CD4-positive, alpha-beta T cell treated with Interleukin-17A for 4 hours (primary cell): ENCODE measurements at places on chromosomes 16 and 17.

GRCh38 chr17:34246881-34247280 is 8.2 kb upstream of the CCL2 start:
- no peak for DNase-seq

GRCh38 chr17:34374457-34374856 is 11.4 kb upstream of the CCL1 start:
- no peak for DNase-seq

DNA sequence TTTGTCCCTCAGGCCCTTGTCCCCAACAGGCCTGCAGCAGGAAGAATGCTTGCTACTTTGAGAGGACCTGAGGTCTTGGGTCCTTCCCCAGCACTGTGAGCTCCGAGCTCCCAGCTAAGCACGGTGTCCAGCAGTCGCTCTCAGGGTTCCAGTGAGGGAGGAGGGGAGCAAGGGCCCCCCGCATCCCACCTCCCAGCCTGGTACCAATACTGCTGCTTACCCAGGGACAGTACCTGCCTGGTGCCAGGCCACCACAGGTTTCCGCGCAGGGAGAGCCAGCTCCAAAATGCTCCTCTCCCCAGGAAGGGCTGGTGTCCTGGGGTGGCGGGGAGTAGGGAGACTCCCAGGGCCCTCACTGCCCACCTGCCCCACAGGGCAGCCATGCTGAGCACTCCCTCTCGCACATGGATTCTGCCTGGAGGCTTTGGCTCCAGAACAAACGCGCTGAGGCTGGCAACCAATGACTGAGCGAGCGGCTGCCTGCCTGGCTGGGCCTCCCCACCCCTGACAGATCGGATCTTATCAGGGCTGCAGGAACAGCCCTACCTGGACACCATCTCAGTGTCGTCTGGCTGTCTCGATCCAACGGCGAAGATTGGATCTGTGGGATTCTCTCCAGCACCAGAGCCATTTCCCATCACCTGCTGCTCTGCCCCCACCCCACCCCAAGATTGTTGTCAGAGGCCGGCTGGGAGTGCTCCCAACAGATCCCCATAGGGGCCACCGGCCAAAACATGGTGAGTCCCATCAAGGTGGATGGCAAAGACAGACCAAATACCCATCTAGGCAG is 2.4 kb downstream of the DOK4 start:
- no peak for DNase-seq

DNA sequence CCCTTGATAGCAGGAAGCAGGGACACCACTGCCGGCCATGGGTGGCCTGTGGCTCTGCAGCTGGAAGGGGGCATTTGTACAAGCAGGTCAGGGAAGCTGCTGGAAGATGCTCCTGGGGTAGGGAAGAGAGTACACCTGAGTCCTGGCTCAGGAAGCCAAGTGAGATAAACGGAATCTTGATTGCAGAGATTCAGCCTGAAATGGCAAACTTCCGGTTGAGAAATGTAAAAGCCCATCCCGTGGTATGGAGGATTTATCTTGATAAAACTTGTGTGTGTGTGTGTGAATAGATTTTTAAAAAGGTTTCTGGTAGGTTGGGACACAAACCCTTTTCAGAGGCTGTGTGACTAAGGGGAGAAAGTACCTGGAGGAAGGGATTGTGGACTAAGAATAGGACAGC is 29.6 kb downstream of the C17orf100 start:
- no peak for DNase-seq

DNA sequence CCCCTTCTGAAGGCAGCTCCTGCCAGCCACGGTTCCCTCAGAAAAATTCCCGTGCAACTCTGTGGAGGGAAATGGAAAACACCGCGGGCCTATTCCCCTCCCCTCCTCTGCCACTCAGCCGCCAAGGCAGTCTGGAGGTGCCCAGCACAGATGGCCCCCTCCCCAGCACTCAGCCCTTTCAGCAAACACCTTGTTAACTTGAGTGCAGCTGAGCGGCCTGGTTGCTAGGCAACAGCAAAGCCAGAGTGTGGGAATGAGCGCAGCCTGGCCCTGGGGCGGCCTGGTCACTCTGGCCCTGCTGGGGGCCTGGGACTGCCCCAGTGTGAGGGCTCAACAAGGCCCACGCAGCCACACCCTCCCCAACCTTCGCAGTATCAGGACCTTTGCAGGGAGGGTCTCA is 32.8 kb downstream of the CACNA1G start:
- no peak for DNase-seq

DNA sequence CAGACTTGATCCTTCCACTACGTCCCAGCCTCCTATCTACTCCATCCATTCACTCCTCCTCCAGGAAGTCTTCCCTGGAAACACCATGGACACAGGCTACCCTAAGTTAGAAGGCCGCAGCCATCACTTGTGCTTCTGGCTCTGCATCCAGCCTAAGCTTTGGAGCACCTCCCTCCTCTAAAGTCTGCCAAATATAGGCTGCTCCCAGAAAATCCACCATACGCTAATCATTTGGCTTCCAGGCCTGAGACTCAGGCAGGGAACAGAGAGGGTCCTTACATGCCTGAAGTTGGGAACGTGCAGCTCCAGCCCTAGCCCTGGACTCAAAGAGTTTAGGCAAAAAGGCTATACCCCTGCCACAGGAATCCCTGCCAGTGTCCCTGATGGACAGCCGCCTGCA is 6.7 kb downstream of the PCGF2 start:
- DNase-seq, result no peak

DNA sequence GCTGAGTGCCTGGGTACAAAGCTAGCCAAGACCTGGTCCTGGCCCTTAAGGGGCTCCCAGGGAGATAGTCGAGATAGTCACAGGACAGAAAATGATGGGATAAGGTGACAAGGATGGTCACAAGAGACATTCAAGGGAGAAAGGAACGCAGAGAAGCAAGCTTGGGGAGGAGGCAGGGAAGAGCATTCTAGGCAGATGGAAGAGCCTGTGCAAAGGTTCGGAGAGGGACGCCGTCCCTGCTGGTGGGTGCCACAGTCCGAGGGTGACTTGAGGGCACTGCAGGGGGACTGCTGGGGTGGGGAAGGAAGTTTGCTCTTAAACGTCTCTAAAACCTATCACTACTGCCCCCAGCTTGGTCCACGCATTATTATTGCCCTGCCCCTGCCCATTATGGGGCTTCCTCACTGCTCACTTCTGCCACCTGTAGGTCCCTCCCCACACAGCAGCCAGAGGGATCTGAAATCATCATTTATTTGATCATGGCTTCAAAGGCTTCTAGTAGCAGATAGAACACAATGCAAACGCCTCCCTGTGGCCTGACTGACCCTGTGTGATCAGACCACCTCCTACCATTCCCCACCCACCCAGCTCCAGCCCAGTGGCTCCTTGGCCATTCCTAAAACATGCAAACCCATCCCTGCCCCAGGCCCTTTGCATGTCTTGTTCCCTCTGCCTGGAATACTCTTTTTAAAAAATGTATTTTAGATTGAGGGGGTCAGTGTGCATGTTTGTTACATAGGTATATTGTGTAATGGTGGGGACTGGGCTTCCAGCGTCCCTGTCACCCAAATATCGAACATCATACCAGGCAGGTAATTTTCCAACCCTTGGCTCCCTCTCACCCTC is 60.3 kb downstream of the RMI2 start:
- peak; percentile 50 for DNase-seq

DNA sequence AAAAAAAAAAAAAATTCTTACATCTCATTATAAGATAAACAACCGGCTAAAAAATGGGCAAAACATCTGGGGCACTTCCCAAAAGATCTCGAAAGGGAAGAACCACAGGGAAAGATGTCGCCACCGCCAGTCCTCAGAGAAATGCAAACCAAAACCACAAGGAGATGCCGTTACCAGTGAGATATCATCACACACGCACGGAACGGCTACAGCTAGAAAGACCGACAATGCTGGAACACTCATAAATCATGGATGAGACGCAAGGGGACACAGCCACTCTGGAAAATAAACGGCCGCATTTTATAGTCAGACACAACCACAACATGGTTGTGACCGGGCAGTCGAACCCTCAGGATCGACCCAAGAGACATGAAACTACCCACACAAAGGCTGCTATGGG is 24.5 kb downstream of the WDR45B start:
- DNase-seq, result no peak

DNA sequence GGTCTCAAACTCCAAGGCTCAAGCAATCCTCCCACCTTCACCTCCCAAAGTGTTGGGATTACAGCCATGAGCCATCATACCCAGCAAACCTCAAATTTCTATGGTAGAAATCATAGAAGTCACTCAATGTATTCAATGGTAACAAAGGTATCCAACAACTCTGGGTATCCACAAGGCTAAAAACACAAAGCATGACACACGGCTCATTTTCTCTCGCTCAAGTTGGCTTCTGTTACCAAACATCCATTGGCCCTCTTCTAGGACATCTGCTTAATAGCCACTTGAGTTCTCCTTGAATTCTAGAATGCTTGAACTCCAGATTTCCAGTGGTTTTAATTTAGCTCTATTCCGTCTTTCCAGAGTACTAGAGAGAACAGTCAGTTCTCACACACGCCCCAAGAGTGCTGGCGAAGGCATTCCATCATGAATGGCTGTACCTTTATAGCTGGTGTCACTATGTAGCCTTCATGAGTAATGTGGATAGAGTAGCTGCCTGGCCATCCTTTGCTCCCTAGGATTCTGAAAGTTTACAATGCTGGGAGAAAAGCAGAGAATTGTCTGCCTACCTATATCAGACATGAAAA is 42.6 kb downstream of the SPAG9 start:
- DNase-seq, result no peak

DNA sequence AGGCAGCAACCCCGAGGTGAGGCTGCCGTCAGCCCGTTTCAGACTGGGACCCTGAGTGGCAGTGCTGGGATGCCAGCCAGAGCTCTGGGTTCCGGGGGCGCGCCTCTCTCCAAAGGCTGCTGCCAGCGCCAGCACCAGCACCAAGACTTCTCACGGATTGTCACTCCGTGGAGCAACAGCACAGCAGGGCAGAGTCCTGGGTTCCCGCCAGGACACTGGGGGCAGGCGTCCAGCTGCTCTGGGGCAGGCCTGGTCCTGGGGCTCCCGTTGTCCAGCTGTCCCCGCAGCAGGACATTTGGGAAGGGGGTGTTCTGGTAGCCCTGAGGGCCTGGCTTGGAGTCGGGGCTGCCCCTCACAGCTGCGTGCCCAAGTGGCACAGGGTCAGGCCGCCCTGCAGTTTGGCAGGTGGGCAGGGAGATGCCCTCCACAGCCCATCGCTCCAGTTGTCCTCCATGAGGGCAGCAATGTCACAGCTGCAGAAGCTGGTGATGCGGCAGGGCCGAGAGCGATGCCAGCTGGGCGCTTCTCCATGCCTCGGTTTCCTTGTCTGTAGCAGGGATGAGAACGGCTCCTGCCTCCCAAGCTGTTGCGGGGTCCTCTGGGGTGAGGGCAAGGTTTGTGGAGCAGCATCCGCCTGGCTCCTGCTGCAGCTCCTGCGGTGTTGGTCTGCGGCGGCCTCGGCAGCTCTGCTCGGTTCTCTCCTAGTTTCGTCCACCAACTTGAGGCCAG is 137.3 kb upstream of the CIBAR2 start:
- no peak for DNase-seq

GRCh38 chr16:4049031-4049430 is 67.2 kb downstream of the ADCY9 start:
- DNase-seq, result no peak

GRCh38 chr17:81483862-81484194 is 28.8 kb downstream of the ACTG1 start:
- no peak for DNase-seq

DNA sequence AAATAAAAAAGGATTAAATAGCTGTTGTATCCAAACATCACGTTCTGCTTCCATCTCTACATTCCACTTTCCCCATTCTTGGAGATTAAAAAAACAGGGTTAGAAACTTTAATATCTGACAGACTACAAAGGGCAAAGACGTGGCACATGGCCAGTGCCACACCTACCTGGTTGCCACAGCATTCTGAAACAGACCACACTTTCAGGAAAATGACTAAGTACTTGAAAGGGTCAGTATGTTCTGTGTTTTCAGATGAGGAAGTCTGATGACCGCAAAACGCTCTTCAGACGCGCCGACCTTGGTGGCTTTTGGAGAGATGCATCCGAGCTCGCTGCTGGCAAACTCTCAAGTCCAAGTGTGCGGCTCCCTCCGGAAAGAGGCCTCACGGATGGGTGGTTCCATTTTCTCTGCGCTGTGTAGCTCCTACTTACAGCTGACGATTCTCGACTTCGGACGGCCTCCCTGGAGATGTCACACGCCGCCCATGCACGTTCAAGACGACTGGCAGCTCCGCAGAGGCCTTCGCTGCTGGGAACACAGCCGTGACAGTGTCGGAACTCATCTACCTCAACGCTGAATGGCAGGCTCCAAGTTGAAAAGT is 15.5 kb downstream of the MAP1LC3B start:
- peak; percentile 21 for DNase-seq

- DNase-seq, result no peak
Measured at GRCh38 chr16:30779596-30779995, 7.4 kb downstream of the ZNF629 start.

DNA sequence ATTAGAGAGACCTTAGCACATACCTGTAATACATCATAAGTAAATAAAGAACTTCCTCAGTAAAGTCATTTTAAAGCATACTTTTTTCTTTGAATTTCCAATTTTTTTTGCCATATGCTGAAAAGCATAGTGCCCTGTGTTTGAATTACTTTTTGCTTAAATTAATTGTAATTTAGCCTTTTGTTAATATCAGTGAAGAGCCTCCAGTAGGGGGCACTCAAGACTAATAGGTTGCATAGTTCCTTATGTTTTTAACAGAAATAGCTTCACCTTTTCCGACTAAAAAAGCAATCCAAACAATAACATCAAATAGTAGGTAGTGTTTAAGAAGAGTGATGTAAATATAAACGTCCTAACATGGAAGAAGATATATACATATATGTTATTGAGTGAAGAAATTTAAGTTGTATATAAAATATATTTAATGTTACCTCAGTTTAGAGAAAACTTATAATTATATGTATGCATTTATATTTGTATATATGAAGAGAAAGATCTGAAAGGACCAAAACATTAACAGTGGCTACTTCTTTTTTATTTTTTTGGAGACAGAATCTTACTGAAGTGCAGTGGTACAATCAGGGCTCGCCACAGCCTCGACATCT is 18.6 kb downstream of the RAD51C start:
- DNase-seq, result peak; percentile 68

DNA sequence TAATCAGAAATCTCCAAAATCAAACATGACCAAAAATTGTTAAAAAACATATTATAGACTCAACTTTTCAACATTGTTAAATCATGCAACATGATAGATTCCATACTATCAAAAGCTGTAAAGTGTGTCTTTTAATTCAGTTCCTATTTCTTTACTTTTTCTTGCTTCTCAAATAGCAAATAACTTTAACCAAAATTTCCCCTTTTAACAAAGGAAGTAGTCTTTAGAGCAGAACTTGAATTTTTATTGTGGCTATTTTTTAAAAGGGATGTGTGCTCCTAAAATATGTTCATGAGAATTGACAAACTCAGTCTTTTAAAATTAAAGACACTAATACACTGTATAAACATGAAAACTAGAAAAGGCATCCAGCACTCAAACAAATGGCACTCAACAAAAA is 49.1 kb downstream of the SPAG9 start:
- DNase-seq, result no peak
